ENCODE measurements at places on chromosomes 2 and 18.

DNA sequence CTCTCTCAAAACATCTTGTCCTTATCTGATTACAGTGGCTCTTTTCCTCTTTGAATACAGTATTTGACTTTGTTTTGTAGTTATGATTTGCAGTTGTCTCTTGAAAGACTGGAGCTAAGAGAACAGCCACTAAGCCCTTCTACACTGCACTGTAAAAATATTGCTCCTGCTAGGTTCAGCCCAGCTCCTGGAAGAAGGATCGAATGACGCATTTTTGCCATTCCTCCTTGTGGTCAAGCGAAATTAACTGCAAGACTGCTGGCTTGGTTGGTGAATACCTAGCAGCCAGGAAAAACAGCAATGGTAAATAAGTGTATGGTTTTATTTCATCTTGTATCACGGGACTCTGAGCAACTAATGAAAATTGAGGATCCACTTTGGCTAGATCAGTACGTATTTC is 407.8 kb upstream of the CDH2 start:
- DNase-seq: no peak

GRCh38 chr2:170571612-170572011 is 143.5 kb upstream of the SP5 start:
- no peak for DNase-seq

GRCh38 chr2:219243291-219243761 is 1.9 kb downstream of the GLB1L start:
- DNase-seq: no peak

DNA sequence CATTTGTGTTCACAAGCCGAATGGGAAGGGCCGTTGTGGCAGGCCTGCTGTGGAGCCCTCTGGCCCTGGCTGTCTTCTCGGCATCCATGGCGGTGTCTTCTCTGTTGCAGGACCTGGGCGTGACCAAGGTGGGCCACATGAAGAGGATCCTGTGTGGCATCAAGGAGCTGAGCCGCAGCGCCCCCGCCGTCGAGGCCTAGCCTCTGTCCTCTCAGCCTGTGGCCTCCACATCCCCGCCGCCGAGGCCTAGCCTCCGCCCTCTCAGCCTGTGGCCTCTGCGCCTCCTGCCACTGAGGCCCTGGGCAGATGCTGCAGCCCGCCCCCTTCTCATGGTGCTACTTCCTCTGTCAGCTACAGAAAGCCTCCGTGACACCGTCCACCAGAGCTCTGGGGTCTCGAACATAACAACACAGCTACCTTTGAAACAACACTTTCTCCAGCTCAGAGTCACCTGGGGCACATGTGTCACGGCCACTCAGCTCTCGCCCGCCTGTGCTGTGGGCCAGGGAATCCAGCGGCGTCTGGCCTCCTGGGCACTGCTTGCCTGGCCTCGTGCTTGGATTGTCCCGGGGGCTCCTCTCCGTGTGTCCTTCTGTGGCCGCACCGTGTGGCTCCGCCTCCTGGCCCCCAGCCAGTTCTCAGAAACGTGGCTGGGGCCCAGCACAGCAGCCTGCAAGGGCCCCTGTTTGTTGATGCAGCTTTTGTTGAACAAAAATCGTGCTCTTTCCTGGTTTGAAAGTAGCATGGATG is 97.1 kb downstream of the USP40 start:
- DNase-seq: no peak

- no peak for DNase-seq
Observed at GRCh38 chr18:57087644-57088376, 59.1 kb upstream of the BOD1L2 start.

DNA sequence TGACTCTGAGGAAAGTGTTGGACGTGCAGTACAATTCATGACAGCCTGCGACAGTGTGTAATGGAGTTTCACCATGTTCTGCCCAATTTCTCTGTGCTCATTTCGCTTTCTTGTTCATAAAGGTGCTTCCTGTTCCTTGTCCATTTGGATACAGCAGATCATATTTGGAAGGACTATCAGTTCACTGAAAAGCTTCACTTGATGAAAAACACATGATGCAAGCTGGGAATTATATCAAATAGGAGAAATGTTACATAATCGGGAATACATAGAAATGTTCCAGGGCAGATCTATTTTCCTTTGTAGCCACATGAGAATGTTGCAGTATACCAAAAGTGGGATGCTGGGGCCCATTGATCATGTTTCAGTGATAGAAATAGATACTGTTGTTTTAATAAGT is 266.3 kb upstream of the SLC14A2 start:
- DNase-seq: no peak

GRCh38 chr2:111031546-111032478 is 88.9 kb upstream of the BCL2L11 start:
- DNase-seq: no peak

- DNase-seq: no peak
Observed at GRCh38 chr2:224747765-224748164, 31.6 kb upstream of the CCDC195 start.
